Karpas-422 (cell line): ENCODE measurements at places on chromosomes 7 and 10. TPM values are rescaled to one million over a fixed set of nuclear protein-coding genes. Genes with fewer than 3 reads are reported as not detected.
A peak's percentile ranks its signal among the peaks of the same experiment; 100 is the strongest.

The ELN gene
- total RNA-seq = not detected in 2 replicates

- no peaks in the 10 kb centered on the region for H3K27me3 ChIP-seq
- no peak overlapping the region for H3K4me3 ChIP-seq
- no peak overlapping the region for H3K27ac ChIP-seq
These were observed 263.5 kb downstream of the ZEB1 start for GRCh38 chr10:31582365-31583052.

GRCh38 chr10:83667594-83667993, 471.7 kb upstream of the GHITM start:
- no peak overlapping the region for H3K4me3 ChIP-seq
- H3K4me1 ChIP-seq = no peaks in the 10 kb centered on the region
- no peaks in the 10 kb centered on the region for H3K36me3 ChIP-seq
- no peak for DNase-seq

- H3K36me3 ChIP-seq = no peaks in the 10 kb centered on the region
- no peak overlapping the region for H3K4me3 ChIP-seq
- no peaks in the 10 kb centered on the region for H3K27me3 ChIP-seq
These were observed 118.4 kb upstream of the WDR11 start for GRCh38 chr10:120732643-120733313.

DNA sequence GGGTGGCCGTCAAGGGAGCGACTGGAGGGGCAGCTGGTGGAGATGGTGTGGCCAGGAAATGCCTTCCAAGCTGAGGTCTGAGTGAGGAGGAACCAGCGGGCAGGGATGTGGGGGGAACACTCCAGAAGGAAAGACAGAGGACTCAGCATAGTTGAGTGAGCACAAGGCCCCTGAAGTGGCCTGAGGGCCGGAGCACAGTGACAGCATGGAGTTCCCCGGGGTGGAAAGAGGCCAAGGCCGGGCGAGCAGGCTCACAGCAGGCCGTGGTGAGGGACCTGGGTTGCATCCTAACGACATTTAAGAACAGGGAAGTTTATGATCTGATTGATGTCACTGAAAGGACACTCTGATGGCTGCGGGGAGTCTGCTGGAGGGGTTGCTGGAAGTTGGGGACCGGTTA, 48.0 kb downstream of the HTRA1 start:
- no peaks in the 10 kb centered on the region for H3K36me3 ChIP-seq
- H3K27ac ChIP-seq = no peak overlapping the region
- no peaks in the 10 kb centered on the region for H3K27me3 ChIP-seq

GRCh38 chr7:105285118-105285874, 103.4 kb downstream of the SRPK2 start:
- H3K36me3 ChIP-seq = no peaks in the 10 kb centered on the region
- no peak overlapping the region for H3K27ac ChIP-seq
- no peaks in the 10 kb centered on the region for H3K4me1 ChIP-seq
- DNase-seq = no peak
- H3K27me3 ChIP-seq = no peaks in the 10 kb centered on the region

DNA sequence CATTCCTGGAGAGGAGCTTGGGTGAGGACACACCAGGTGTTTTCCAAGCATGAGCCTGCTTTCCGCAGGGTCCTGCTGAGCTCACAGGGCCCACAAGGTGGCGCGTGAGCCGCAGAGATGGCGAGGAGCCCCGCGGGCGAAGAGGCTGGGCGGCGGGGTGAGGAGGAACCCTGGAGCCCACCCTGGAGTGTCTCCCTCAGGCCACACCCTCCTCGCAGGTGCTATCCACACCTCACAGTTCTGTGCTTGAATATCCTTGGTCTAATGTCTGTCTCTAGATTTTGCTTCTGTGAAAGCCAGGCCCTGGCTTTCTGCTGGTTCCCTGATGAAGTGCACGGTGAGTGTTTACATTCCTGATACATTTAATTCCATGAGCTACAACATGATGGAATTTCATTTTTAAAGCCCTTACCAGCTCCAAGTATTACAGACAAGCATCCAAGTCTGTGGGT, 433.6 kb downstream of the ACTR3B start:
- H3K27me3 ChIP-seq = no peaks in the 10 kb centered on the region
- DNase-seq = peak; percentile 72
- no peaks in the 10 kb centered on the region for H3K36me3 ChIP-seq
- H3K4me1 ChIP-seq = peaks cover 10% of the 10 kb centered on the region
- no peak overlapping the region for H3K27ac ChIP-seq

DNA sequence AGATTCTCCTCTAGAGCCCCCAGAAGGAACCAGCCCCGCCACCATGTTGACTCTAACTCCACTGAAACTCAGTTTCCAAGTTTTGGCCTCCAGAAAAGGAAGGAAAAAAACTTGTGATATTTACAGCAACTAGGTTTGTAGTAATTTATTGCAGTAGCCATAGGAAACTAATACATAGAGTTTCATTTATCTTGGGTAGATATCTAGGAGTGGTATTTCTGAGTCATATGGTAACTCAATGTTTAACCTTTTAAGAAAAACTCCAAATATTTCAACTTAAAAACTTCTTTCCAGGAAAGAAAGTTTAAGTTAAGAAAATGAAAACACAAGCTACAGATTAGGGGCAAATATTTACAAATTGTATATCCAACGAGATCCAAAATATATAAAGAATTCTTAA, 576.7 kb downstream of the KCNMA1 start:
- no peaks in the 10 kb centered on the region for H3K27me3 ChIP-seq
- H3K4me3 ChIP-seq = no peak overlapping the region
- no peak overlapping the region for H3K27ac ChIP-seq
- H3K36me3 ChIP-seq = no peaks in the 10 kb centered on the region

- H3K4me3 ChIP-seq = no peak overlapping the region
- peaks cover 29% of the 10 kb centered on the region for H3K4me1 ChIP-seq
- no peaks in the 10 kb centered on the region for H3K27me3 ChIP-seq
- DNase-seq = no peak
- no peaks in the 10 kb centered on the region for H3K36me3 ChIP-seq
These were observed 56.7 kb downstream of the SNX10 start for GRCh38 chr7:26348234-26348851.

DNA sequence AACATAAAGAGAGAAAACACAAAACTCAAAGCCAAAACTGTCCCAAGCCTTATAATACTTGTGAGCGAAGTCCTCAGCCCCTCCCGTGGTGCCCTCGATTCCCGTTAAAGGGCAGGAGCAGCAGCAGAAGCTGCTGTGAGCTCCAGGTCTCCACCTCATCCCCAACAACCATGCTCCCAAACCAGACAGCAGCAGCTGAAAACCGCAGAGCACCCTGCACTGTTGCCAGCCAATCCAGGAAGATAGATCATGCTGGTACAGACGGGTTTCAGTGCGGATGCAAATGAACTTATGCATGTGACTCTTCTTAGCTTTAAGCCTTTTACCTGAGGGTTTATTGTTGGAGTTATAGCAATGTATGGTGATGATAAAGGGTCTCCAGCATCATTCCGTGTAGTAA, 97.9 kb downstream of the DNAJB6 start:
- H3K4me3 ChIP-seq = no peak overlapping the region
- H3K27ac ChIP-seq = no peak overlapping the region

DNA sequence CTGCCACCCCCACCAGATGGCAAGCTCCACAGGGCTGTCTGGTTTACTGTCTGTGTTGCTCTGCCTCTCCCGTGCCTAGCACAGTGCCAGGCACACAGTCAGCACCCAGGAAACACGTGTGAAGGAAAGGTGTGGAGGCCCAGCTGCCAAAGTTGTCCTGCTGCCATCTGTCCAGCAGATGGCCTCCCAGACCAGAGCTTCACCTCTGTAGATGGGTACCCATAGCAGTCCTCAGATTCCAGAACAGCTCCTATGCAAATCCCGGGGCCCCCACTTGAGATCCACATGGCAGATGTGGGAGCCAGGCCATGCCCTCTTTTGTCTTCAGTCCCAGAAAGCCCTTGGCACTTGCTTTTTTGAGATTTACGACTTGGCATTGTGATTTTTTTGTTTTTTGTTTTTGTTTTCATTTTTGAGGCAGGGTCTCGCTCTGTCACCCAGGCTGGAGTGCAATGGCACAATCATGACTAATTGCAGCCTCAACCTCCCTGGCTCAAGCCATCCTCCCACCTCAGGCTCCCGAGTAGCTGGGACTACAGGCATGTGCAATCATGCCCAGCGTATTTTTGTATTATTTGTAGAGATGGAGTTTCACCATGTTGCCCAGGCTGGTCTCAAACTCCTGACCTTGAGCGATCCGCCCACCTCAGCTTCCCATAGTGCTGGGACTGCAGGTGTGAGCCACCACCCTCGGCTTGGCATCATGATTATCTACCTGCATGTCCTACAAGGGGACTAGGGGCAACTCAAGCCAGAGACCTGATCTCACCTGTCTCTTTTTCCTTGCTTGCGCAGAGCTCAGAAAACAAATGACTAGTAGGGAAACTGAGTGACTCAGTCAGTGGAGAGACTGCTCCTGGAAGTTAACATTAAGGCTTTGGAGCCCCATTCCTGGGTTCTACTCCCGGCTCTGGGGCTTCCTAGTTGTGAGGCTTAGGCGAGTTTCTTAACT, 16.9 kb upstream of the PALD1 start:
- H3K27me3 ChIP-seq = no peaks in the 10 kb centered on the region
- H3K4me1 ChIP-seq = peaks cover 3% of the 10 kb centered on the region
- no peak overlapping the region for H3K4me3 ChIP-seq
- DNase-seq = peak; percentile 85

DNA sequence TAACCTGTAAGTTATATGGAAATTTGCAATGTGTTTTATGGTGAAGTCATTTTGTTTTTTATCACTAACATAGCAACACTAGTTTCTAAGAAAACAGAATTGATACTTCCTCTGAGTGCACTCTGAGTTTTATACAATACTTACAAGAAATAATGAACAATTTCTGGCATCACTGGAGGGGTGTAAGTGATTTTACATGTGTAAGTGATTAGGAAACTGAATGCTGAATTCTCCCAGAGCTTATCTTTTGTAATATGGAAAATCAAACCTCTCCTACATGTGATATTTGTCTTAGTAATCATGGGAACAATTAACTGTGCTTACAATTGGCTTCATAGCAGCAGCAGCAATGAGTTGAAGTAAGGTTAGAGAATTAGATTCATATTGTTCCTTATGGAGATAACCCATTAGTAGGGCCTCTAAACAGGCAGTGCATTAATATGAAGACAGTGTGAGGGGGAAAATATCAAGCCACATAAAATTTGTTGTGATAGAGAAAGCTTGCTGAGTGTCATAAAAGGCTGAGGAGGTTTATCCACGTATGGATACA, 37.4 kb downstream of the SEMA3C start:
- no peak for DNase-seq
- no peaks in the 10 kb centered on the region for H3K4me1 ChIP-seq
- H3K4me3 ChIP-seq = no peak overlapping the region
- H3K36me3 ChIP-seq = no peaks in the 10 kb centered on the region
- no peaks in the 10 kb centered on the region for H3K27me3 ChIP-seq

GRCh38 chr10:71736570-71736952, 17.0 kb upstream of the C10orf105 start:
- no peak overlapping the region for H3K27ac ChIP-seq
- no peak overlapping the region for H3K4me3 ChIP-seq
- H3K4me1 ChIP-seq = peaks cover 13% of the 10 kb centered on the region
- no peak for DNase-seq
- H3K36me3 ChIP-seq = no peaks in the 10 kb centered on the region

- H3K4me3 ChIP-seq = no peak overlapping the region
- no peaks in the 10 kb centered on the region for H3K4me1 ChIP-seq
- DNase-seq = no peak
- H3K27me3 ChIP-seq = no peaks in the 10 kb centered on the region
- H3K36me3 ChIP-seq = no peaks in the 10 kb centered on the region
These were observed 51.1 kb upstream of the MEOX2 start for GRCh38 chr7:15737601-15738000.

- H3K36me3 ChIP-seq = no peaks in the 10 kb centered on the region
- no peak overlapping the region for H3K27ac ChIP-seq
- no peaks in the 10 kb centered on the region for H3K4me1 ChIP-seq
- H3K27me3 ChIP-seq = no peaks in the 10 kb centered on the region
- DNase-seq = no peak
These were observed 747.3 kb upstream of the CELF2 start for GRCh38 chr10:10270126-10271050.

GRCh38 chr7:3063016-3063753, 19.5 kb upstream of the CARD11 start:
- no peaks in the 10 kb centered on the region for H3K4me1 ChIP-seq
- H3K4me3 ChIP-seq = no peak overlapping the region
- H3K36me3 ChIP-seq = no peaks in the 10 kb centered on the region
- no peaks in the 10 kb centered on the region for H3K27me3 ChIP-seq
